ENCODE measurements at places on chromosomes 16 and 17.

GRCh38 chr17:6179017-6179416 lies 108.8 kb downstream of the WSCD1 start:
- no peak for DNase-seq

- DNase-seq: no peak
These were observed 165.3 kb downstream of the MRTFB start for GRCh38 chr16:14236401-14236800.

DNA sequence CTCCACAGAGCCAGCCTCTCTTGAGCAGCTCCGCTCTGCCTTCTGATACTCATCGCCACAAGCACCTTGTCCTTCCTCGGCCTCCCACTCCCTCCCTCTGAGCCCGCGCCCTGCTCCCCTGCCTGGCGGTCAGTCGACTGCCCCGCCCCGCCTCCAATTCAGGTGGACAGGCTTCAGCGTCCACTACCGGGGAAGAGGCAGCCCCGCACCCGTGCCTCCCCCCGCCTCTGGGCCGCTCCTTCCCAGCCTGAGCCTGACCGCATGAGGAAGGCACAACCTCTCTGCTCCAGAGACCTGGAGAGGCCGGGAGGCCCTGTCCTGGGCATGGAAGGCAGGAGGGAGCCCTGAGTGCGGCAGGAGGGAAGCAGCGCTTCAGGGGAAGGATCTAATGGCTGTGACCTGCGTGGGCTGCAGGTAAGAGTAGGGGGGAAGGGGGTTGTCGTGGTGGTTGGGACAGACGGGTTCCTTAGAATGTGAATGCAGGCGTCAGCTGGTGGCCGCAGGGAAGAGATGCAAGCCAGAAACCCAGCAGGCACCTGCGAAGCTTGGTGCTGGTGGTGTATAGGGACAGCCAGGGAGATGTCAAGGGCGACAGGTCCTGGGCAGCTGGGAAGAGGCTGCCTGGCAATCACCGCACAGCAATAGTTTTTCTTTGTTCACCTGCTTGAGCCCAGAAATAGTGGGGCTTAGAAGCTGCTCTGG lies 3.0 kb upstream of the SLC6A4 start:
- DNase-seq: no peak

DNA sequence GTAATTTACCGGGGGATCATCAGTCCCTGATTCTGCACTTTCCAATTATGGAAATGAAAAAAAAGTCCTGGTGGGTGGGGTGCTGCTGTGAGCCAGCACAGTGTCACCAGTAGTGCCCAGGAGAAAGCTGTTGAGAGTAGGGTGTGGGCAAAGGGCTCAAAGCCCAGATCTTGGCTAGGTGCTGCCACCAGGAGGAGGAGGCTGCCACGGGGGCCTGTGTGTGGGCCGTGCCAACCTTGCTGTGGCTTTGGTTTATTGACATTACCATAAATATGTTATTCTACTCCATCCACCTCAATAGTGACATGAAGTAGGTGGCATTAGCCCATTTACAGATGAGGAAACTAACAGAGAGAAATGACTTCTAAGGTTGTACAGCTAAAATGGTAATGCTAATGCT lies 6.7 kb upstream of the PRPSAP2 start:
- no peak for DNase-seq

DNA sequence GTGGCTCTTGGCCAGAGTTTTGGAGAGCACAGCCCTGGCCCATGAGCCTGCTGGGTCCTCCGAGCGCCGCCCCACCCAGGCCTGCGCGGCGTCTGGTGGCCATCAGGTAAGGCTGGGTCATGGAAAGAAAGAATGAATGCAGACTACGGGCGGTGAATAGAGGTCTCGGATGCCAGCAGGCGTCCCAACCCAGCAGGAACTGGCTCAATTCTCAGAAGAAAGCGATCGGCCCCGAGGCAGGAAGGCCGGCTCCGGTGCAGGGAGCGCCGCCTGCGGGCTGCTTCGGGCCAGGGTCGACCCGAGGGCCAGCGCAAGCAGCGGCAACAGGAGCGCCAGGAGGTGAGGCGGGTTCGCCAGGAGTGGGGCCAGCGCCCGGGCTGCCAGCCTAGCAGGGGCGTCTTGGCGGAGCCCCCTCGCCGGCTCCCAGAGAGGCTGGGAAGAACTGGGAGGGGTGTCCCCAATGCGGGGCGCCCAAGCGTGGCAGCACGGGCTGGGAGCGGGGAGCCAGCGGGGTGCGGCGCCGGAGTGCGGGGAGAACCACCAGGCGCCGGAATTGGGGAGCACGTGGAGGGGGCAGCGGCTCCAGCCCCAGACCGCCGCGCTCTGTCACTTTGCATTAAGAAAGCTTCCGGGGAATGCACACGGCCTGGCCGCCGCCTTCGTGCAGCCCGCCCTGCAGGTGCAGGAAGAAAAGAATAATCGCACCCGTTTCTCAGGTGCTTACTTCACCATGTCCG lies 7.1 kb upstream of the TMC5 start:
- no peak for DNase-seq

DNA sequence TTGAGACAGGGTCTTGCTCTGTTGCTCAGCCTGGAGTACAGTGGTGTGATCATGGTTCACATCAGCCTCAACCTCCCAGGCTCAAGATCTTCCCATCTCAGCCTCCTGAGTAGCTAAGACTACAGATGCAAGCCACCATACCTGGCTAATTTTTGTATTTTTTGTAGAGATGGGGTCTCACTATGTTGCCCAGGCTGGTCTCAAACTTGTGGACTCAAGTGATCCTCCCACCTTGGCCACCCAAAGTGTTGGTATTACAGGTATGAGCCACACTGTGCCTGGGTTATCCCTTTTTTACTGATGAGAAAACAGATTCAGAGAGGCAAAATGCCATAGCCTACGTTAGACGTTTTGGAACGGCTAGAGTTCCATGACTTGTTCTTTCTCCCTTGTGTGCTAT lies 30.1 kb downstream of the SNX29 start:
- no peak for DNase-seq

DNA sequence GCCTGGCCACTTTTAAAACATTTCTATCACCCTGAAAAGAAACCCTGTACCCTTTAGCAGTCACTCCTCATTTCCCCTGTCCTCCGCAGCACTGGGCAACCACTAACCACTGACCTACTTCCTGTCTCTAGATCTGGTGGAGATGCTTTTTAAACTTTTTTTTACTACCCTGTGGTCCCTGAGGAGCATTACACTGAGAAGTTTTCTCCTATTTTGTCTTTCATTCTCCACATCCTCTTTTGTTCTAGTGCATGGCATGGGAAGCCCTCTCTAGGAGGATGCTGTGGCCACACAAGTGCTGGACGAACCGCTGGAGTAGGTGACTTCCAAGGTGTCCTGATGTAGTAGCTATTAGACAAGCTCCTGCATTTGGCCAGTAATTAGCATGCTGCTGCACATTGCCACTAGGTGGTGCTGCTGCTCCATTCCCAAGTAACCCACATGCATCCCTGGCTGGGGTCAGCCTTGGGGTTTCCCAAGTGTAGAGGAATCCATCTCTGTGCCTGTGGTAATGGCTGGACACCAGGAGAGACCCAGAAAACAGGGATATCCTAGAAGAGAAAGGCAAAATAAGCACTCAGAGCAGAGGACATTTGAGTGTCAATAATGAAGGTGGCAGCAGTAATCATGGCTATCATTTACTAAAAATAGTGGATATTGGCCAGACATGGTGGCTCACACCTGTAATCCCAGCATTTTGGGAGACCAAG lies 143.8 kb upstream of the CRHR1 start:
- DNase-seq: peak; percentile 63

GRCh38 chr17:1376061-1376460 lies 24.0 kb downstream of the YWHAE start:
- no peak for DNase-seq

GRCh38 chr17:48627623-48628521 lies 1.7 kb upstream of the HOXB9 start:
- no peak for DNase-seq

DNA sequence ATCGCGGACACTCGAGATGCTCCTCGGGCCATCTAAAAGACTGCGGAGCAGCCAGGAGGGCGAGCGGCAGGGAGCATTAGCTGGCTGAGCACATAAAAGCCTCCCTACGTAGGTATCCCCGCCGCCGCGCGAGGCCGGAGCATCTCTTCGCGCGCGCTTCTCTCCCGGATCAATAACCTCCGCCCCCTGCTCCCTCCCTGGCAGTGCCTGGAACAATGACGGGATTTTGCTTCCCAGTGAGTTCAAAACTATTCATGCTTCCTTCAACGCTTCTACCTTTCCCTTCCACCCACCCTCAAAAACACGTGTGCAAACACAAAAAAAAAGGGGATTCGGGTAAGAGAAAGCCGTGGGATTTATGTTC lies 984 bp downstream of the CENPV start:
- peak; percentile 9 for DNase-seq

- no peak for DNase-seq
These were observed 59.5 kb downstream of the CDYL2 start for GRCh38 chr16:80744856-80745255.

- no peak for DNase-seq
These were observed 63.1 kb downstream of the ZDHHC7 start for GRCh38 chr16:84947996-84948850.

DNA sequence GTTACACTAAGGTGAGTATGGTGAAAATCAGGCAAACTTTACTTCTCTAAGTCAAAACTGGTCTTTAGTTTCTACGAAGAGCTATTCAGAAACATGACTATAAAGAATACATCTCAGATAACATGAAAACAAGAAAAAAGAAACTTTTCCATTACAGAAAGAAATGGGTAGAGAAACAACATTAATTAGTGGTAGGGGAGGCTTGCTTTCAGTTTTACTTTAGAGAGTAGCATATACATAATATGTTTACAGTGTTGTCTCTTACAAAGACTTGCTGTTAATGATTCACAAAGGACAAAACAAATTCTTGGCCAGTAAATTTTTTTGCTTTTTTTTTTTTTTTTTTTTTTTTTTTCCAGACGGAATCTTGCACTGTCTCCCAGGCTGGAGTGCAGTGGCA lies 34.2 kb downstream of the CRLF3 start:
- no peak for DNase-seq

DNA sequence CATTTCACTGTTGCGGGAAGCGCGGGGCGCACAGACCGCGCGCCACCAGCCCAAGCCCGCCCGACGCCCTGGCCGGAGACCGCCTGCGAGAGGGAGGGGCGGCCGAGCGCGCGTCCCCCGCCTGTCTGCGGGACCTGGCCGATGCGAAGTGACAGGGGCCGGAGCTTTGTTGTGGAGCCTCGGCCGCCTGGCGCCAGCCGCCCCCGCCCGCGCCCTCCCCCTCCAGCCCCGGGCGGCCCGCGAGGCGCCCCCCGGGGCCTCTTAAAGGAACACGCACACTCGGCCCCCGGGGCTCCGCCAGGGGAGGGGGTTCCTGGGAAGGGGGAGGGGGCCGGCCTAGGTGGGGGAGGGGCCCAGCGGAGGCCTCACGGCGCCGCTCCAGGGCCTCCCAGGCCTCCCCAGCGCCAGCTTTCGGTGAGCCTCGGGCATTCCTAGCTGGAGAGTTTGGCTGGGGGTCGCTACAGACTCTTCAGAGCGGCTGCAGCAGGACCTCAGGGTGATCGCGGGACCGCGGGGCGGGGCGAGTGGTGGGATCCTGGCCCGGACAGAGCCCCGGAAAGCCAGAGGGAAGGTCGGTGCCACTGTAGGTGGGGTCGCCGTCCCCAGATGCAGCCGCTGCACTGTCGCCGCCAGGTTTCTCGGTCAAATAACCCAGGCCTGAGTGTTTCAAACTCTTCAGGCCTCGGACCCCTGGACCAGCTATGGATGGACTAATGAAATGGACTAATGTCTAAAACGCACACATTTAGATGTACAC lies 2.4 kb upstream of the TBX2 start:
- no peak for DNase-seq

- no peak for DNase-seq
These were observed 18.9 kb upstream of the MAP3K14 start for GRCh38 chr17:45335721-45336120.

DNA sequence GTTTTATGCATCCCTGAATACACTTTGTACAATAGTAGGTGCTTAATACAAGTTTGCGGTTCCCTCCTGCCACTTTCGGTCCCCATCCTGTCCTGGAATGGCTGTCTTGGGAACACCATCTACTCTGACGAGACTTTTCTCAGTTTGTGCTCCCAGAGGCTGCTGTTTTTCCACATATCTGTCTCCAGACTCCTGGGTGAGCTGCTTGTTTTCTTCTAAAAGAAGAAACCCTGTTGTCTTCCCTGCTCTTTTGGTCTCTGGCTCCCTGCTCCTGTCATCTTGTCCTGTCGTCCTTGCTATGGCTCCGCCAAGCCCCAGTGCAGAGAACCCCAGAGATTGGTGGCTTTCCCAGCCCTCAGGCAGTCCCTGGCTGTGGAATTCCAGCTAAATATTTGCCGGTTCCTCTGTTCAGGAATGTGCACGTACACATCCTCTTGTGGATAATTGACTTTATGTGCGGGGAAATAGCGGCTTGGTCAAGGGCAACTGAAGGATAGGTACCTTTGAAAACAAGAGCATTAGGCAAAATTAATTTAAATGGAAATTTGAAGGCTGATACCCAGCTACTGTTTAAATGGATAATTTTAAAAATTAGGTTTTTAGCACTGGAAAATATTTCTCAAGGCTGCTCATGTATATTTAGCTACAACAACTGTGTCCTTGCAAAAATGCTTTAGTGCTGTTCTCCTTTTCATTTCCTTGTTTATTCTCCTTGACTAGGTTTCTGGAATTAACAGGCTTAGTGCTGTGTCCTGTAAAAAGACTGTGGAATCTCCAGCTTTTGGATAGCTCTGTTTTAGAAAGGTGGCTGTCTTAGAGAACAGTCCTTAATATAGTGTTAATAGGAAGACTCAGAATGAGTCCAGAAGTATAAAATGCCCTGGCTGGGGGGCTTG lies 50.2 kb upstream of the SLC12A3 start:
- no peak for DNase-seq

GRCh38 chr17:21756856-21757619 lies 64.7 kb downstream of the KCNJ18 start:
- no peak for DNase-seq

DNA sequence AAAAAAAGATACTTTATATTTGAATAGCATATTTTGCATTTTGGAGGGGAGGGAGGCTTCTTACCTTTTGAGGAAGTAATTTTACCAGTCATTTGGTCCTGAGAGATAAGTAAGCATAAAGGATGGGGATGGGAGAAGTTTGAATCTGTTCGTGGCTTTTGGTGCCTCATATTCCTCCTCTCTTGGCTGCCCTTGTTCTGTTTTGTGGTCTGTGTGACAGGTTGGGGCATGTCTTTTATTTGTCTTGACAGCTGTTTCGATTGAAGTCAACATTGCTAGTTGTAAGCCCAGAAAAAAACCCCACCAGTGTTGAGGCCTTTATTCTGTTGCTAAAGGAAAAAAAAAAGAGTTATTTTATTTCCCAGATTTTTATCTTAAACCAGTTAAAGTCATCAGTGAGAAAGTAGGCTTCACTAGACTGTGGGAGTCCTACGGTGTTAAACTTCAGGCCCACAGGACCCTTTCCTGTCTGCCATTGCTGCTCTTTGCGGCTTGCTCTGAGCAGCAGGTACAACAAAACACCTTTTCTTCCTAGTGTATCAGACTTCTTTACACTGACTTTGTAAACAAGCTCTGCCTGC lies 11.4 kb downstream of the SLC7A6 start:
- no peak for DNase-seq

GRCh38 chr17:66123163-66123562 lies 68.8 kb downstream of the CEP112 start:
- no peak for DNase-seq

GRCh38 chr17:57050306-57050705 lies 34.7 kb upstream of the AKAP1 start:
- DNase-seq: no peak

Data from stimulated activated CD4-positive, alpha-beta T cell treated with anti-CD3 and anti-CD28 coated beads, Interleukin-4, amount 100 ng/mL, for 4 hours (primary cell).